ENCODE measurements at places on chromosomes 1 and 21.

DNA sequence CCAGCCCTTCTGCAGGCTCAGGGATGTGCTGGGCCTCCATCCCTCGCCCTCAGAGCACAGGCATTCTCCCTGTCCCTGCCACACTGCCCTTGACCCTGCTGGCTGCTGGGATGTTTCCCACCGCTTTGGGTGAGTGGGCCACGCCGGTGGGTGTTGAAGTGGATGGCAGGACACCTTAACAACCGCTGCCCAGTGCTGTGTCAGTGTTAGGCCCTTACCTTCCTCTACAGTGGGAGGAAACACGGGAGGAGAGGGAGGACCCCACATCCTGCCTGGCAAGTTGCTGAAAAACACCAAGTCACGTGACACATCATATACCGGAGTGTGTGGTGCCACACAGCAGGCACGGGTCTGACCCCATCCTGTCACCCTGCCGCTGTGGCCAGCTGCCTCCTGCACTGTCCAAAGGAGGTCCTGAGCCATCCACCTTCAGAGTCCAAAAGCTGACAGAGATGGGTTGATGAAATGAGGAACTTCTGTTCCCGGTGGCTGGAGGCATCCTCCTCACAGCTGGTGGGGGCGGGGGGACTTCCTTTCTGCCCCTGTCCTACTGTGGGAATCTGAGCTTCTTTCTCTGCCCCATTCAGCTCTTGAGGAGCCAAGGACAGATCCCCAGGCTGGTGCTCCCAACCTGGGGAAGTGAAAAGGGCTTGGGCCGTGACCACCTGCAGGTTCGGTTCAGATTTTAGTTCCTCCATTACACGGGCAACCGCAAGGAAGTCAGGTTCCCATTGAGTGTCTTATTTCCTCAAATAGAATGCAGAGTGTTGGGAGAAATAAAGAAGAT lies 3.2 kb upstream of the THEMIS2 start:
- DNase-seq, result peak; percentile 49

DNA sequence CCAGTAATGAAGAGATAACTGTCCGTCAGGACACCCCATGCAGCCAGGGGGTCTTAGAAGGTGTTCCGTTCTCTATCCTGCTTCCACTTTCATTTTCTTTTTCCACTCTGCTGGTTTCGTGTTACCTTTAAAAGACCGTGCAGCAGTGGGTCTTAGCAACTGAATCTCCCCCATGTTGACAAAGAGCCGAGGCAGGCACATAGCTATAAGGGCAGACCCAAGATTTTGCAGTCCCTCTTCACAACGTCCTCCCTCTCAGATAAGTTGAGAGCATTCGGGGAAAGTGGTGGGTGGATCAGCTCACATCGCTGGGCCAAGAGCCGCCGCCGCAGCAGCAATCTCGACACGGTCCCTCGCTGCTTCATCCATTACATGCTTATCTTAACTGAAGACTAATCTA lies 355.5 kb downstream of the LMO4 start:
- DNase-seq, result no peak

- DNase-seq, result no peak
These were observed 109.6 kb upstream of the DNAH14 start for GRCh38 chr1:224819861-224820260.

GRCh38 chr1:169885207-169885606 lies 8.5 kb downstream of the SCYL3 start:
- no peak for DNase-seq

DNA sequence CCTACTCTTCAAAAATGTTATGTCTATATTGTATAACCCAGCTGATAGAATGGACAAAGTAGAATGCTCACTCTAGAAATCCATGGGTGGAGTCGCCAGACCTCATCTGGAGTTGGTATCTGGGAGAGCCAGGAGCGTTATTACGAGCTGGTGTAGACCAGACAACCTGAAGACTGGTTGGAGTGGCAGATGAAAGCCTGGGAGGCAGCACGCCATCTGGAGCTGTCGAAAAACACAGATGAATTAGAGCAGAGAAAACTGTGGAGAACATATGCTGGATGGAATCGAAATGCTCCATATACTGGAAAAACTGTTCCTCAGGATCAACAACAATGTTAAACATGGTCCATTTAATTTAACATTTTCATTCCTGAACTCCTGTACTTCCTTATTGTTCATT lies 333.6 kb downstream of the KCTD3 start:
- no peak for DNase-seq

DNA sequence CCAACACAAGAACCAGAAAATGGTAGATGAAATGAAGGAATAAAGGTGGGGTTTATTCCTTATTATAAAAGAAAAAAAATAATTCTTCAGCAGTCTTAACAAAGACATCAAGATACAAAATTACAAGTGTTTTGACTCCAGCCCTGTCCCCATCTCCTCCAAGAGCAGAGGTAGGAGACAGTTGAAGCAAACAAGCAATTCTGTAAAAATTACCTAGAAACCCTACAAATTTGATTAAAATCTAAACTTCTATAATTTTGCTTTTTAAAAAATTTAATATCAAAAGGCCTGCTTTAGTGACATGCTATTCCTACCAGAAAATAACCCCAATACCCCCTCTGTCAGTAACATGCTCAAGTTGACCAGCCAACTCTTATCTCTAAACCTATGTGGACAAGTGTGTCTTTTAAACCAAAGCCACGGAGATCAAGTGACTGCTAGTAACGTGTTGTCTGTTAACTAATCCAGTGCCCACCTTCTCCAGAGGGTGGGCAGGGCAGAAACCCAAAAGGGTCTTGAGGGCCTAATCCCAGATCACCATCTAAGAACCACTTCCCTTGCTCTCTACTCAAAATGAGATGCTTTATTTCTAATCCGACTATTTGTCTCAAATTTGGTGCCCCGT lies 8.4 kb downstream of the GLUL start:
- no peak for DNase-seq

- DNase-seq, result no peak
These were observed 795 bp downstream of the SYT2 start for GRCh38 chr1:202709276-202710041.

DNA sequence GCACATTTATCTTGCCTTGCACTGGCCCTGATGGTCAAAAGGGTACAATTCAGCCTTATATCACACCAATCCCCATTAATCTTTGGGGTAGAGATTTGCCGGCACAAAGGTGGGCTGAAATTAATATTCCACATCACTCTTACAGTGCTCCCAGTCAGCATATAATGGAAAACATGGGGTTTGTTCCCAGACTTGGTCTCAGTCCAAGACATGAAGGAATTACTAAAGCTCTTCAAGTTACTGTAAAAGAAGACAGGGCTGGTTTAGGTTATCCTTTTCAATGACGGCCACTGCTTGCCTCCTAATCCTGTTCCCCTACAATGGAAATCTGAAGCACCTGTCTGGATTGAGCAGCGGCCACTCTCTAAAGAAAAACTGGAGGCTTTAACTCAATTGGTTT lies 160.7 kb downstream of the IER5 start:
- no peak for DNase-seq

DNA sequence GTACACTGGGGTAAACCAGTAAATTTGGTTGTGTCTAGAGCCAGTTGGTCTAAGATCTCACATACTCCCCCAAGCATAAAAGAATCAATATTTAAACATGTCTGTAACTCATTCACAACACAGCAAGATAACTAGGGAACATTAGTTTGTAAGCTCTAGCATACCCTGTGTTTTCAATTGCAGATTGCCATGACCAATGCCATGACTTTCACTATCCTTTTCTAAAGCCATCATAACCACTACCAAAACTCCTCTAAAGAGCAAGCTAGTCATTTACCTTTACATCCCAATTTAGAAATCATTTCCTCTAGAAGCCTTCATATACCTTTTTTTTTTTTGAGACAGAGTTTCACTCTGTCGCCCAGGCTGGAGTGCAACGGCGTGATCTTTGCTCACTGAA lies 56.5 kb upstream of the PLA2G4A start:
- DNase-seq, result no peak

- no peak for DNase-seq
These were observed 9.8 kb upstream of the SLC19A1 start for GRCh38 chr21:45551783-45552695.

- DNase-seq, result peak; percentile 86
These were observed 3.1 kb downstream of the C1orf216 start for GRCh38 chr1:35715568-35716002.

- DNase-seq, result no peak
These were observed 50.1 kb downstream of the TUT4 start for GRCh38 chr1:52502789-52503188.

- no peak for DNase-seq
These were observed 221.9 kb downstream of the PBX1 start for GRCh38 chr1:164780863-164781262.

GRCh38 chr1:240797050-240797449 lies 185.1 kb upstream of the GREM2 start:
- DNase-seq, result no peak

DNA sequence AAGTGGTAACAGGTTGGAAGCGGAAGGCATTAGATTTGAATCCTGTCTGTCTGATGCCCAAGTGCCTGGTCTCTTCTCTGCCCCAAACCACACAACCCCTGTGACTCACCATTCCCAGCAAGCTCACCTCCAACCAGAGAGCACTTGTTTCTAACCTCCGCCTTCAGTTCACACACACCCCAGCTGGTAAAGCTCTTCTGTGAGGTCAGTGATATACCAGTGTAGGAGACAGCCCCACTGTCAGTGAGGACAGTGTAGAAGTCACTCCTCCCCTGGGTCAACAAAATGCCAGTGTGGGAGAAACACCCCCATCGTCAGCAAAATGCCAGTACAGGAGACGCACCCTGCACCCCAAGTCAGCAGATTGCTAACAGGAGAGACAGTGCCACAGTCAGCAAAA lies 2.6 kb downstream of the RIMS3 start:
- DNase-seq, result no peak

GRCh38 chr1:155648207-155649147 lies 38.5 kb downstream of the MSTO1 start:
- no peak for DNase-seq

DNA sequence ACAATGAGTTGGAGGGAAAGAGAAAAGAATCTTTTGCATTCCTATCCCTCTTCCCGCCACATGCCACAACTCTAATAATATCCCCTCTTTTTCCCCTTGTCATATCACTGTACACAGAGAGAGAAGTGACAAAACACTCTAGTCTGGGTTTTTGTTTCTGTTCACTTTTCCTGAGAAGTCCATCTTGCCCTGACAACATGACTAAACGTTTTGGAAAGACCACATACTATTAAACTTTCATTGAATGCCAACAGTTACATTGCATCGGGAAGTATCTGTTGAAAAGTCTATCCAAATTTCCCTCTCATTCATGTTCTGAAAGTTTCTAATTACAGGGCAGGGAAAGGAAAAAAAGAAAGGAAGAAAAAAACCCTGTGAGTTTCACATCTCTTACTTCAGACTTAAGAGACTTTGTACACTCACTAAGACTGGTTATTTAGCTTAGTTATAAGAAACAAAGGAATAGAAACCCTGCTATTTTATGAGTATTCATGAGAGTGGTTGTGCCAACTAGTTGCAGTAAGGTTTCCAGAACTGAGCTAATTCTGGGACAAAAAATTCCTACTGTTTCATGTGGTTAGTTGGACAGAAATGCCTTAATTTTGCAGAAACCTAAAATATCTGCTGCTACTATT lies 16.9 kb downstream of the PLA2G4A start:
- DNase-seq, result no peak

GRCh38 chr21:17537299-17537698 lies 24.5 kb downstream of the CXADR start:
- no peak for DNase-seq

- no peak for DNase-seq
These were observed 139.4 kb upstream of the RAB4A start for GRCh38 chr1:229131243-229132105.

DNA sequence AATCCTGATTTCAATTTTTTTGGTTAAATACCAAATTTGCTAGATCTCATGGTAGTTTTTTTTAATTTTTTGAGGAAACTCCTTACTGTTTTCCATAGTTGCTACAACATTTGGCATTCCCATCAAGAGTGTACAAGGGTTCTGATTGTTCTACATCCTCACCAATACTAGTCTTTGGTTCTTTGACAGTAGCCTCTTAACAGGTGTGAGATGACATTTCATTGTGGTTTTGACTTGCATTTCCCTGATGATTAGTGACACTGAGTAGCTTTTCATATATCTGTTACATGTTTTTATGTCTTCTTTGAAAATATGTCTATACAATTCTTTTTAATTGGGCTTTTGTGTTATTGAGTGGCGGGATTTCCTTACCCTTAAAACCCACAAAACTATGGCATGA lies 20.9 kb upstream of the RGS13 start:
- DNase-seq, result no peak

GRCh38 chr1:205340676-205341075 lies 16.0 kb downstream of the KLHDC8A start:
- DNase-seq, result no peak

DNA sequence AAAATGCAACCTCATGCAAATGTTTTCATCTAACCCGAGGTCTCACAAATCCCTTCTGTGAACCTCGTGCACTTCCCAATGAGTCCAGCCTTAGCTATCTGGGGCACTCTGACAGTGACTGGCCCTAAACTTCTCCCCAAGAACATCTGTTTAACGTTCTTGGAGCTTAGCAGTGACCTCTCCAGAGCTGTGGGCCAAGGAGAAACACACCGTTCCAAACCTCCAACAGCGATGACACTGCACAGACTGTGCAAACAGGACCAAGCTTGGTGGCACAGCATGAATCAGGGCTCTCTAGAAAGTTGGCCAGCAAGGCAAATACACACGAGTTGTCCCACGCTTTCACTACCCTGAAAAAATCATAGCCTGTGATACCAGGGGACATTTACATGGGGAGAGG lies 15.8 kb downstream of the BEND5 start:
- DNase-seq, result no peak

DNA sequence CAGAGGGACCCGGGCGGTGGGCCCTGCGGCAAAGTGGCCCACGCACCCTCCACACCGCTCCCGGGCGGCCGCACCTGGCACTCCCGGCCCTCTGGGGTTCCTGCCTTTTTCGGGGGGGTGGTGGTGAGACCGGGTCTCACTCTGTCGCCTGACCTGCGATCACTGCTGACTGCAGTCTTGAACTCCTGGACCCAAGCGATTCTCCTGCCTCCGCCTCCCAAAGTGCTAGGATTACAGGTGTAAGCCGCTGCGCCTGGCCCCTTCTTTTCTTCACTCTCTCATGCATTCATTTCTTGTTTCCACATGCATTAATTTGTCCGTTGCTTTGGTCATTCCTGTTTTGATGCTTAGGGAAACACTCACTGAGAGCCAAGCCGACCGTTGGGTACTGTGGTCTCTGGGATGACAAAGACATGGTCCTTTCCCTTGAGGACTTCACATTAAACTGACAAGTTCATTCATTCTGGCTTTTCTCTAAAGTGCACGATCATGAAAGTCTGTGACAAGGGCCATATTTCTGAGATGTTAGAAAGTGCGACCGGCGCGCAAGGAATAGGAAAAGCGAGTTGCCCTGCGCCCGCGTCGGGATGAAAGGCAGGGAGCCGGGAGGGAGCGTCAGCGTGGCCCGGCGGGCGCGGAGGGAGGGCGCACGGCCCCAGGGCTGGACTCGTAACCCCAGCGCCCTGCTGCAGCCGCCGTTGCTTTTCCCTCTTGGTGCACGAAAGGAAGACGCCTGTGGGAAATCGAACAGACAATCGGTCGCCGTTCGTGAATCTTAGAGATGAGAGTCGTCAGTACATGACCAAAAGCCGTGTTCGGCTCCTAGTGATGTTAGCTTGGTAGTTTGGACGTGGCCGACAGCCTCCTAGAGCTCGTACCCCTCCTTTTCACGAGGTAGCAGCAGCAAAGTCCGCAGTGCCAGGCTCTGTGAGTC lies 1.0 kb upstream of the MCOLN2 start:
- peak; percentile 35 for DNase-seq

- DNase-seq, result no peak
These were observed 167.6 kb downstream of the PCBP3 start for GRCh38 chr21:45811136-45811535.
